ENCODE measurements at places on chromosomes 5 and 9.

- DNase-seq, result no peak
These were observed 28.6 kb downstream of the NKD2 start for GRCh38 chr5:1037123-1037670.

DNA sequence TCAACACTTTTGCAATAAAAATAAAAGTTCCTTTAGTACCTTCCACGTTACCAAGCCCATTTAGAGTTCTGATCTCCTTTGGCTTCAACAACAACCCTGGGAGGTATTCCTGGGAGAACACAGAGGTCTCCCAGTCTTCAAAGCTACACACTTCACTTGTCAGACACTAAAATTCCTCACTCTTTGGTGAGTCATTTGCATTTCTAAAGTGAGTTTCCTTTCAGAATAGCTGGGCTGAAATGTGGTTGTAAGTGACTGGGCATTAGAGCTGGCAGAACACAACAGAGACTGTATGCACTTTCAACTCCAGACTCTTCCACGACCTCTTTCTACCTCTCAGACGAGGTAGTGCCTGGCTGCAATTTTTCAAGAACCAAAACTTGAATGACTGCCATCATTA is 11.5 kb upstream of the F2RL1 start:
- no peak for DNase-seq

DNA sequence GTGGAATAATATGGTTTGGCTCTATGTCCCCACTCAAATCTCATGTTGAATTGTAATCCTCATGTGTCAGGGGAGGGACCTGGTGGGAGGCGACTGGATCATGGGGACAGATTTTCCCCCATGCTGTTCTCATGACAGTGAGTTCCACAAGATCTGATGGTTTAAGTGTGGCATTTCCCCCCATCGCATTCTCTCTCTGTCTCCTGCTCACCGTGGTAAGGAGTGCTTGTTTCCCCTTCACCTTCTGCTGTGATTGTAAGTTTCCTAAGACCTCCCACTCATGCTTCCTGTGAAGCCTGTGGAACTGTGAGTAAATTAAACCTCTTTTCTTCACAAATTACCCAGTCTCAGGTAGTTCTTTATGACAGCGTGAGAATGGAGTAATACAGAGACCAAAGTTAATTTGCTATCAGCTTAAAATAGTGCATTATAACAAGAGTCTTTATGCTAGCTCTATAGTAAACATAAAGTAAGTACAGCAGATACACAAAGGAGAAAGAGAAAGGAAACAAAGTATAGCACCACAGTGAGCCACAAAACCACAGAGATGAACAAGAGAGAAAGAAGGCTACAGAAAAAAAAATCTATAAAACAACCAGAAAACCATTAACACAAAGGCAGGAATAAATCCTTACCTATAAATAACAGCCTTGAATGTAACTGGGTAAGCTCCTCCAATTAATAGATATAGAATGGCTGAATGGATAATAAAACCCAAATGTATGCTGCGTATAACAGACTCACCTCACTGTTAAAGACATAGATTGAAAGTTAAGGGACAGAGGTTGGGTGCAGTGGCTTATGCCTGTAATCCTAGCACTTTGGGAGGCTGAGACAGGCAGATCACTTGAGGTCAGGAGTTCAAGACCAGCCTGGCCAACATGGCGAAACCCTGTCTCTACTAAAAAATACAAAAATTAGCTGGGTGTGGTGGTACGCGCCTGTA is 39.7 kb downstream of the RAPGEF6 start:
- no peak for DNase-seq

GRCh38 chr5:40376566-40376965 is 303.1 kb upstream of the PTGER4 start:
- DNase-seq, result no peak

GRCh38 chr9:37446401-37446800 is 18.8 kb downstream of the ZBTB5 start:
- no peak for DNase-seq

- no peak for DNase-seq
These were observed 4.4 kb upstream of the SLC4A9 start for GRCh38 chr5:140355546-140355945.

GRCh38 chr9:127927988-127928675 is 2.4 kb downstream of the PIP5KL1 start:
- DNase-seq, result no peak

GRCh38 chr5:124130816-124131215 is 615.6 kb downstream of the ZNF608 start:
- DNase-seq, result no peak

- no peak for DNase-seq
These were observed 383.3 kb downstream of the OSTF1 start for GRCh38 chr9:75471549-75472114.

- no peak for DNase-seq
These were observed 18.7 kb upstream of the WNT8A start for GRCh38 chr5:138065102-138065501.

DNA sequence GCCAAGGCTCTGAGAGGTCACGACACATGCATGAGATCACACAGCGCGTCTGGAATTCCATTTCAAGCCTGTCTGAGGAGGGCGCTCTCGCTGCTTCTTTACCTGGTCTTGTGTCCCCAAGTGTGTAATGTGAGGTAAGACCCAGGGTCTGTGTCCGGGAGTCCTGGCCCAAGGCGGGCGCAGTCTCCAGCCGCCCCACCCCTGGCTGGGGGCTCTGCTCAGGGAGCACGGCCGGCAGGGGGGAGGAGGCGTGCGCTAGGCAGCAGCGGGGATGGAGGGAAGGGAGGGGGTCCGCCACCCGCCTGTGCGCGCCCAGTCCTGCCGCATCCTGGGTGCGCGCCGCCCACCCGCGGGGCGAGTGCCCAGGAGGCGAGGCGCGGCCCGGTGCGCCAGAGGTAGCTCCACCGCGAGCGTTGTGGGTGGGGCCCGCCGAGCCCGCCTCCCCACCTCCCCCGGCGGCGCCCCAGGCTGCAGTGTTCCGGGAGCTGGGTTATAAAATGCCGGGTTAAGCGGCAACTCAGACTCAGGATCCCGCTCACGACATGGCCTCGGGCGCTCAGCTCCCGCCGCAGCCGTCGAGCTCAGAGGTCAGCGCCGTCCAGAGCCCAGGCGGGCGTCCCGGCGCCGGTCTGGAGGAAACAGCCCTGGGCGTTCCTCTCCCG is at the start of gene CCNI2:
TSS of gene CCNI2 (plus strand) at position 473 of the 662 bp plus-strand sequence. CDS start at position 543, 70 bp downstream.
- DNase-seq, result peak; percentile 58

GRCh38 chr5:56951126-56951945 is 587 bp downstream of the MIER3 start:
- DNase-seq, result peak; percentile 10

DNA sequence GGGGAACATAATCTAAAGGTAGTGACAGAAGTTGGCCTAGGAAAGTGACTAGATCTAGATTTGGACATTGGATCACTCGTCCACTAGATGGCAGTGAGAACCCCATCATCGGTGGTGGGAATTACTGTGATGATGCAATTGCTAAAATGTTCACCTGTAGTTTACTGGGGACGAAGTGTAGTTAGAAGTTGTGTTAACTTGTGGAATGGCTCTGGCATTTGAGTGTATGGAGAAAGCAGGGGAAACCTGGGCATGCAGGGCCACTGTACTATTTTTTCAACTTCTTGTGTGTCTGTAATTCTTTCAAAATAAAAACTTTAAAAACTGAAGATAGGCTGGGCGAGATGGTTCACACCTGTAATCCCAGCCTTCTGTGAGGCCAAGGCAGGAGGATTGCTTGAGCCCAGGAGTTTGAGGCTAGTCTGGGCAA is 75.5 kb downstream of the PHAX start:
- DNase-seq, result peak; percentile 29

DNA sequence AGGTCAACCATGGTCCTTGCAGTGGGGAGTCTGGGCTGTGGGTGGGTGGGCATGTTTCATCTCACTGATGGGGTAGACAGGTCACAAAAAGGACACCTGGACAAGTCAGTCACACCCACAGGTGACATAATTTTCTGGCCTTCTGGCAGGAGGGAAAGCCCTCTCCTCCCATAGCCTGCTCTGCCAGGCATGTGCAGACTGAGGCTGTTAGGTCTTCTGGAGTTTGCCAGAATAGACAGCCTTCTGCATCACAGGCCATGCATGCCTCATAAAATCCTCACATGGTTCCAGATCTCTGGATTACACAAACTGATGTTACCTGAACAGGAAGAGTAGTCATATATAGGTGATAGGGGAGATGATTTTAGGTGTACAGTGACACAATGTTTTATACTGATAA is 49.1 kb downstream of the ARHGAP26 start:
- no peak for DNase-seq

GRCh38 chr9:75718677-75719076 is 171.8 kb upstream of the PCSK5 start:
- DNase-seq, result no peak

GRCh38 chr5:115847290-115847689 is 5.6 kb downstream of the AP3S1 start:
- DNase-seq, result no peak

- no peak for DNase-seq
These were observed 548.9 kb downstream of the BNC2 start for GRCh38 chr9:16321461-16322119.

DNA sequence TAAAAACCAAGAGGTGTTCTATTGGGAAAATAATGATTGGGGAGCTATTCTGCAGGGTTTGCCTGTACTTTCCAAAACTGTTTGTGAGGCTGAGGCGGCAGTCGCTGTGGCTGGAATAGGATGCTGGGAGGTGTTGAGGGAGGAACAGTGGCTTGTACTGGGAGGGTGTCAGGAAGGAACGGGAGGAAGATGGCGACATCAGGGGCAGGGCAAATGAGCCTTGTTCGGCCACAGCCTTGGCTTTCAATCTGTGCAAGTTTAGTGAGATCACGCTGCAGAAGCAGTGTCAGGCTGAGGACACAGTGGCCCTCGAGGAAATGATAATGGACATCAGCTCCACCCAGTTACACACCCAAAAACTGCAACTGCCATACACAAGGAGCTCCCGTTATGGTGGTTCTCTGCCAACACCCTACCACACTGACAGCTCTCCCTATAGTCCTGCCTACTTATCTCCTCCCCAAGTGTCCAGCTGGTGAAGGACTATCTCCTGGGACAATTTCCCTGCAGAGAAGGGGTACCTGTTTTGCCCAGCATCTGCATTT is 27.3 kb downstream of the KIF2A start:
- no peak for DNase-seq

GRCh38 chr9:87497080-87497603 is 525 bp upstream of the DAPK1 start:
- no peak for DNase-seq

- DNase-seq, result no peak
These were observed 4.6 kb downstream of the PDLIM7 start for GRCh38 chr5:177492841-177493240.

DNA sequence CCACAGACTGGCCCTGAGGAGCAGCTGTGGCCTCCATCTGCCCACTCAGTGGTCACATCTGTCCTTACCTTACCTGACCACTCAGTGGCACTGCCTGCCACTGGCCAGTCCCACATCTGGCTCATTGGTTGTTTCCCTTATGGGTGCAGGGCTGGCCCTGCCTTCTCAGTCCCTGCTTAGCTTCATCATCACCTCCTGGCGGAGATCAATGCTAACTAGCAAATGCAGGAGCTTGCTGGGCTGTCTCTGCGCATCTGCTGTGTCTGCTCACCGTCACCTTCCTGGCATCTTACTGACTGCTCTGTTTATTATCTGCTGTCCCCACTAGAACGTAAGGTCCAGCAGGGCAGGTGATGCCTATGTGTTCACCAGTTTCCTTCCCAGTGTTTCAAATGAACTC is 356.9 kb downstream of the SEMA5A start:
- no peak for DNase-seq

GRCh38 chr5:28710360-28710759 is 1672.0 kb upstream of the CDH9 start:
- DNase-seq, result no peak

- no peak for DNase-seq
These were observed 33.2 kb downstream of the TARS1 start for GRCh38 chr5:33474004-33474403.

DNA sequence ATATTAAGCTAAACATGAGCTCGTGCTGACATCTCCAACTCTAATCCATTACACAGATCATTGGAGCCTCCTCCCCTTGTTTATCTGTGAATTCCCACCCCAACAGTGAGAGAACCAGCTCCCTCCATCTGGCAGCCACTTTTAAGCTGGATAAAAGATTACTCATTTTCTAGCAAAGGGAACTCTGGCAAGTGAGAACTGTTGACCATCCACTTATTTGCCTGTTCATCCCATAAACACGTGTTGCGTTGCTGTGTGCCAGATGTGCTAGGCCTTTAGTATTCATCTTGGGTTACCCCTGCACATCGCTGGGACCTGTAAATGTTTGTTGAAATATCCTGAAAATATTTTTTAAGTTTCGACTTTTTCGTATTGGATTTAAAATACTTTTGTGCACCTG is 2.4 kb upstream of the TOR1A start:
- DNase-seq, result no peak

DNA sequence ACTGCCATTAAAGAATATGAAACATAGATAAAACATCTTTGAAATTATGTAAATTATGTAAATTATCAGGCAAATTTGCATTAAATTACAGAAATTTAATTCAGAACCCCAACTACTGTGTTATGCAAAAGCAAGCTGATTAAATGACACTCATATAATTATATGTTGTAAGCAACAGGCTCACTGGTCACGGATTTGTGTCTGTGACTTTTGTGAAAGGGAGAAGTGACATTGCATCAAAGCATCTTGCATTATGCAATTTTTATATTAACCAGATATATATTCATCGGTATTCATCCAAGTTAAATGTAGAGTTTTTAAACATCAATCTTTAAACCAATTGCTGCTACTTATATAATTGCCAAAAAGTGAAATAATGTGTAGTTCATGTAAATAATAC is 13.0 kb upstream of the GLIPR2 start:
- no peak for DNase-seq

GRCh38 chr9:69945671-69946141 is 97.9 kb upstream of the MAMDC2 start:
- no peak for DNase-seq

DNA sequence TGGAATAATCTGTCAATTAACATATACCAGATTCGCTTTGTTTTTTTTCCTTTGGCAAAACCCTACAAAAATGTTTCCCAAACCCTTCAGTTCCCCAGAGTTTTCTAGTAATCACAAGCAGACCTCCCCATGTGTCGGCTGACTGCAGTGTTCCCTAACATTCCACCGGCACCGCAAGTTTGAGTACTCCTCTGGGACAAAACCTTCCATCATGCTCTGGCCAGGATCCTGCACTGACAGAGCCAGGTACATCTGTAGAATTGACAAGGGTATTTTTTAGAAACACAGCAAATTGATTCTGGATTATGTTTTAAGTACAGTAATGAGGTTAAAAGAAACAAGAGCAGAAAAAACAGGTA is 174.7 kb downstream of the GAS1 start:
- no peak for DNase-seq

DNA sequence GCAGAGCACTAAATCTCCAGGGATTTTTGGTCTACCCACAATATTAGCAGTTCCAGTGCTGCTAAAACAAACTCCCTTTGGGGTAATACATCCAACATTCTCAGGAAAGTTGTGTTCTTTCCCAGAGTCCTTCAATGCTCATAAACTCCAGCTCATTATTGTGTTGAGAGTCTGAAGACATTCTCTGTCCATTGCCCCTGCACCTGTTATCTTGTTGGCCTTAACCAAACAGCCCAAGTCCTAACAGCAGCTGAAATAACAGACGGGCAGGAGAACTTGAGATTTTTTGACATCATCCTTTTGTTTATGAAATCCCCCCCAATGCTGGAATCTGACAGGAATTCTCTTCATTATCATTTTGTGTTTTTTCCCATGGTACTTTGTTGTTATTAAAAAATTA is 110.8 kb downstream of the PAPPA start:
- no peak for DNase-seq

Measured in stimulated activated CD4-positive, alpha-beta T cell treated with anti-CD3 and anti-CD28 coated beads, TNF-alpha, amount 100 ng/mL, for 1 hour (primary cell).